ENCODE measurements at places on chromosomes 2 and 18. TPM values are rescaled to one million over a fixed set of nuclear protein-coding genes. Genes with fewer than 3 reads are reported as not detected.

DNA sequence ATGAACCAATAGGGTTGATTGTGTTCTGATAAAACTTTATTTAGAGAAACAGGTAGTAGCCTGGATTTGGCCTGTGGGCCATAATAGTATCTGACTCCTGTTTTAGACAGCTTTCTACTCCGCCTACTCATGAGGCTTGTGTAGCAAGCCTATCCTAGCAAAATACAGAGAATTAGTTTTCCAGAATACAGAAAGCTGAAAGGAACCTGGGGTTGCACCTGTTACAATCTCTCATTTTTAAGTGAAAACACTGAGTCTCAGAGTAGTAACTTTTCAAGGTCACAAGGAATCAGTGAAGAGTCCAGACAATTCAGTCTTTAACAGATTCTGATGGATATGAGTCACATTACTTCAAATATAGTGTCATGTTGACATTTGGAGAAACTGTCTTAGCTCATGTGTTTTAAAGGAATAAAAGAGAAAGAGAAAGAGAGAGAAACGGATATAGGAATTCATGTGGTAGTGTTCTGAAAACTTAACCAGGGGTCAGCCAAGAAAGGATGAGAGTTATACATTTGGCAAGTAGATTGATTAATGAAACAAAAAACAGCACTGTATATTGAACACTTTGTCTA, 17.0 kb downstream of the ARHGAP28 start:
- H3K27me3 ChIP-seq: no peaks in the 10 kb centered on the region
- H3K27ac ChIP-seq: no peak overlapping the region
- H3K36me3 ChIP-seq: no peaks in the 10 kb centered on the region
- H3K4me1 ChIP-seq: peaks cover 22% of the 10 kb centered on the region
- no peak for DNase-seq
- H3K4me3 ChIP-seq: no peak overlapping the region

DNA sequence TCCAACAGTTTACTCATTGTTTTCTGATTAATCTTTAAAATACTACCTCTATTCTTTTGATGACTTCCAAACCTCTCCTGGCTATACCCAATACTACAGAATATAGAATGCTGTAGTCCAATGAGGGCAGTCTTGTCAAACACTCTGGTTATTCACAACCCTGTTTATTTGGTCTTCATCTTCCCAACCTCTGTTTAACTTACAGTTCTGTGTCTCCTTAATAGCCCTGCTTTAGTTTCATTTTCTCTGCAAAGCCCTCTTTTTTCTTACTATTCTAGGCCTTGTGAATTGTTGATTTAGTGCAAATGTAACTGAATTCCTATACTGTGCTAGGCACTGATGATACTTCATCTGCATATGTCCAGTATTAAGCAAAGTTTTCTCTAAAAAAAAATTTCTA, 40.0 kb downstream of the ACVR2A start:
- no peak overlapping the region for H3K4me3 ChIP-seq
- H3K36me3 ChIP-seq: no peaks in the 10 kb centered on the region
- DNase-seq: no peak
- no peaks in the 10 kb centered on the region for H3K27me3 ChIP-seq

Gene SULT1C4
- 4.2 TPM for total RNA-seq

Gene ST8SIA3
- 0.04 TPM for total RNA-seq
